Activated CD4-positive, alpha-beta T cell treated with anti-CD3 and anti-CD28 coated beads for 4 hours (primary cell): ENCODE measurements at places on chromosomes 5 and 9.

DNA sequence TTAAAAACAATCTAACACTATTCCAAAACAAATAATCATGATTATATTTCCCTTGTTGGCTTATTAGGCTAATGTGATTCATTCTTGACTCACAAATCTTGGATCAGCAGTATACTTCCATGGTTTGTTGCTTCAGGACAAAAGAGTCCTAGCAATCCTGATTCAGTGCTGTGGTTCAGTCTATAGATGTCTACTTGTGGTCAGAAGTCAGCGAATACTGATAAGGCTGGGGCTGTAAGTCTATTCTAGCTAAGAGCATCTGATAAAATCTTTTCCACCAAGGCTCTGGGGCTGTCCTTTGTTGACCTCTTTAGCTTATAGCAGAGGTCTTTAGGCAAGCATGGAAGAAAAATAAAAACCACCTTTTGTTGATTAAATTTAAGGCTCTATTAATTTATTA lies 4.4 kb upstream of the SMIM3 start:
- DNase-seq, result no peak

- no peak for DNase-seq
Measured at GRCh38 chr5:7609726-7610125, 213.8 kb downstream of the ADCY2 start.

DNA sequence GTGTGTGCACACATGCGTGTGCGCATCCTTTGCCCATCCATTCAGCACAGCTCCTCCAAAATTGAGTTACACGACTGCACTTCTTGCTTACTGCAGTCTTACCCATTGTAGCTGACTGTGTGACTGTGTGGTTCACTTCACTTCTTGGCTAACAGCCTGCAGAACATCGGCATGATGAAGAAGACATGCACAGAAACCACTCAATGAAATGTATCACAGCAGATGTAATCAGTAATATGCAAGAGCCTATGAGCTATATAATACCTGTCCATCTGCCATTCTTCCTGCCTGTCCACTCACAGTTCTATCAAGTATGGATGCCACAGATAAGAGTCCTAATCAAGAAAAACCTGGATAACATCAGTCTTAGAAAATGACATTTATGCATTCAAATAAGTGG lies 83.9 kb downstream of the TRPM3 start:
- DNase-seq, result no peak

DNA sequence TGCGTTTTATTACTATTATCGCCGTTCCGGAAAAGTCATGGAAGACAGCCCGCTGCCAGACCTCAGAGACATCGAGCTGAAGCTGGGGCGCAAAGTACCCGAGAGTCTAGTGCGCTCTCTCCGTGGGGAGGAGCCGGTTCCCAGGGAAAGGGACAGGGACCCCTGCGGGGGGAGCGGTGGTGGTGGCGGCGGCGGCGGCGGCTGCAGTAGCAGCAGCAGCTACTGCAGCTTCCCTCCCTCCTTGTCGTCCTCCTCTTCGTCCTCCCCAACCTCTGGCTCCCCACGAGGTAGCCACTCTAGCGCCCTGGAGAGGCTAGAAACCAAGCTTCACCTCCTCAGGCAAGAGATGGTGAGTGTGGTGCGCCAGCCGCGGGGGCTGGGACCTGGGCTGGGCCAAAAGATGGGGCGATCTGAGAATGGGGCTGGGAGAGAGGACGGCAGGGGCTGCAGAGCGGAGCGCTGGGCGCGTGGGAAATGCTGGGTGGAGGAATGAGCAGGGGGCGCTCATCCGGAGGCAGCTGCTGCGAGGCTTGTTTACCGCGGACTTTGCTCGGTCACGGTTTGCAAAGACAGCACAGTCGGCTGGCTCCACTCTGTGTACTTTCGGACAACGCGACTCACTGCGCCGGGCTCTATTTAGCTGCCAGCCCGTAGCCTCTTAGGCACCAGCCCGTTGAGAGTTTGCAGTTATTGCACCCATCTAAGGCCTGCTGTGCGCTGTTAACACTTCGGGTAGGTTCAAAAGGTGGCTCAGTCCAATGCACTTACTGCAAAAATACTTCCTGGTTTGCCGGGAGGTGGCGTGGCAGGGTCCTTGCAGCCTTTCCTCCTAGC lies 1.1 kb downstream of the LURAP1L start:
- DNase-seq, result no peak

DNA sequence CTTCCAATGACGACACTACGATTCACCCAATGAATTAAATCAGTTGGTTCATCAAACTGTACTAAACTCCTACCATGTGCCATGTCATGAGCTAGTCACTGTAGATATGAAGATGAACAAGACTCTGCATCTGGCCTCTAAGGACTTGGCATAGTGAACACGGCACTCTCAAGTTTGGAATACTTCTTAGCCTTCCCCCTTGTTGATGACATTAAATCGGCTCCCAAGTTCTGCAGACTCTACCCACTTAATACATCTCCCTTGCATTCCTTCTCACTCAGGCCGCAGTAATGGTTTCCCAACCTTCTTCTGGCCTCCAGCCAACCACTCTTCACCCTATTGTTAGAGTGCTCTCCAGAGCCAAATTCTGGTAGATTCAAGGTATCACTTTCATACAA lies 184.7 kb downstream of the MAPKAP1 start:
- DNase-seq, result no peak

GRCh38 chr5:141807329-141807728 lies 70.9 kb downstream of the PCDH1 start:
- no peak for DNase-seq

- DNase-seq, result no peak
Measured at GRCh38 chr9:91004992-91005391, 203.4 kb downstream of the SYK start.

- DNase-seq, result no peak
Measured at GRCh38 chr9:21294364-21294774, 10.7 kb downstream of the IFNA5 start.

- no peak for DNase-seq
Measured at GRCh38 chr5:149268928-149269557, 2.6 kb upstream of the AFAP1L1 start.

GRCh38 chr9:61666849-61667371 lies 477.1 kb downstream of the SPATA31A7 start:
- DNase-seq, result no peak

DNA sequence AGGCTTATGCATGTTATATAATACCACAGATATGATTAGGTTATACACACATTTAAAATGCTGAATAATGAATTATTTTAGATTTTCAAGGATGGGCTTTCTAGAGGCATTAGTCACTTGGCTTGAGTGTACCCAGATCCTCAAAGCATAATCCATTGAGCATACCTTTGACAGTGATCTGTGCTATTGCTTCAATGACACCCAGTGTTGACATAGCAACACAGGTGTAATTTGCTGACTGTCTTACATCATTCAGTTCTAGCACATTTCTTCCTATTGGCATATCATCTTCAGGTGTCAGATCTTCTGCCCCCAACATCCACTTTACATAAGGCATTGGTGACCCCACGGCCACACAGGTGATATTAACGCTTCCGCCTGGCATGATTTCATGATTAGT lies 721.5 kb upstream of the DMAC1 start:
- no peak for DNase-seq

GRCh38 chr9:3161912-3162311 lies 318.0 kb upstream of the PUM3 start:
- DNase-seq, result no peak

DNA sequence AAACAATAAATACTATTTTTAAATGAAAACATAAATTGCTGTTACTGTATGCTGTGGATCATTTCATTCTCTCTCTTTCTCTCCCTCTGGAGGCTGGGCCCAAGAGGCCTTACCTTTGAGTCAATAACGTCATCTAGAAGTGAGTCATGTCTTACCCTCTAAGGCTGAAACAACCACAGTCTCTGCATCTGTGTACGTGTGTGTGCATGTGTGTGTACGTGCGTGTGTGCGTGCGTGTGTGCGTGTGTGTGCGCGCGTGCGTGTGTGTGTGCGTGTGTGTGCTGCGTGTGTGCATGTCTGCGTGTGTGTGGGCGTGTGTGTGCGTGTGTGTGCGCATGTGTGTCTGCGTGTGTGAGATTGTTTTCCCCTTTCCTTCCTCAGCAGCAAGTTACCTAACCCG lies 13.6 kb upstream of the IL17B start:
- no peak for DNase-seq

GRCh38 chr9:90447773-90448172 lies 194.9 kb downstream of the DIRAS2 start:
- no peak for DNase-seq

DNA sequence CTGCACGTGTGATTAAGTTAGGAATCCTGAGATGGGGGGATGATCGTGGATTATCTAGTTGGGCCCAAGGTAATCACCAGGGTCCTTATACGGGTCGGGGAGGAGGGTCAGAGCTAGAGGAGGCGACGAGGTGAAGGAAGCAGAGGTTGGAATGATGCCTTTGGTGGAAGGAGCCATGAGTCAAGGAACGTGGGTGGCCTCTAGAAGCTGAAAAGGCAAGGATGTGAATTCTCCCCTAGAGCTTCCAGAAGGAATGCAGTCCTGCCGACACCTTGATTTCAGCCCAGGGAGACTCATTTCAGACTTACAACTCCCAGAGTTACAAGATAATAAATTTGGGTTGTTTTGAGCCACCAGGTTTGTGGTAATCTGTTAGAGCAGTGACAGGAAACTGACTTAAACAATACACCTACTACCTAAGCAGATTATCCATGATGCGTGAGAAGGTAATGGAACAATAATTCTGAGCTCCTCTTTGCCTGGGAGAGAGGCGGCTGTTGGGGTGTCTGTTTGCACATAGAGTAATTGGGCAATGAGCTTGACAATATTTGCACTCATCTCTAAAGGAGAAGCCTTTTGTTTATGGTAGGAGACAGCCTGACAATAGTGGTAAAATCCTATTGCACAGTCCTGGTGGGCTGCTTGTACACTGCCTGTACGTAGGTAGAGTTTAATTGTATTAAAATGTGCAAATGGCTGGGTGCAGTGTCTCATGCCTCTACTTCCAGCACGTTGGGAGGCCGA lies 129.3 kb upstream of the IER5L start:
- DNase-seq, result no peak

DNA sequence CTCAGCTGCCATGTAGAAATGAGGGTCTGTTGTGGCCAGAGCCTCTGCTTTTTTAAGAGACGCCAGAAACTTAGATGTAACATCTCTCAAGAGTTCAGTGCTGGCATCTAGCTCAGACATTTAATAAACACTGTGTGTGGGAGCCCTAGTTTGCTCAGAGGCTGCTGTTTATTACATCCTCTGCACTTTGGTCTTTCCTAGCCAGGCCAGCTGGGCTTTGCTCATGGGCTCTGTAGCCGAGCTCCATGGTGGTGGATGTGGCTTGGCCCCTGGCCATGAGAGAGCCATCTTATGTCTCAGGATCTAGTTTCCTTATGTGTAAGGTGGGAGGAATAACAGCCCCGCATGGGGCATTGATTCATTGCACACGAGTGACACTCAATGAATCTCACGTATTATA lies 30.0 kb downstream of the ARHGEF37 start:
- no peak for DNase-seq

DNA sequence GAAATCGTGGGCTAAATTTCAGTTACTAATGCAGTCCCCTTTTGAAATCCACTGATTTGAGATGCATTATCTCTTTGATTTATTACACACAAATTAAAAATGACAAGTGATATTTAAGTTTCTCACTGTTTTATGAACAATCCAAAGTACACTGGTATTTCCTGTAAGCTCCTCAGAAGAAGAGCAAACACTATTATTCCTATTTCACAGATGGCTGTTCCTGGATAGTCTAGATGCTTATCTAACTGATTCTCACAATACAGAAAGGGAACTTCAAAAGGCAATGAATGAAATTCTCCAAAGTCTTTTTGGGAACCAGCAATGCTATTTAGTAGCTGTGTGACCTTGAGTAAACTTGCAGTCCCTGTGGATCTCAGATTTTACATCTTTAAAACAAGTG lies 404.7 kb upstream of the DAB2 start:
- no peak for DNase-seq

DNA sequence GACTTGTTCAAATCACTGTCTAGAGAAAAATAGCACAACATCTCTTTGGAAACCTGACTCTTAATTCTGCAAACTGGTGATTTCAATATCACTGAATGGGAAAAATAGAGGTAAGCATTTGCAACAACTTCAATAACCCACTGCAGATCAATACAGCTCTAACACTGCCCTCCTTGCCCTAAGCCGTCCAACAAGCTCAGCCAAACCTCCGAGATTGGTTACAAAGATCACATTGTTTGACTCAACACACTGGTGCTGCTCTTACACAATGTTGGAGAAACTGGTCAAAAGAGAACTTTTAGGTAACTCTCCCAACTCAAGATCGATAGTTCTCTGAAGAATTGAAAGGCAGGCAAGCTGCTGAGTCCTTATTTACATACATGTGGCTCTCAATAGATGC lies 150.4 kb downstream of the SPOCK1 start:
- no peak for DNase-seq

DNA sequence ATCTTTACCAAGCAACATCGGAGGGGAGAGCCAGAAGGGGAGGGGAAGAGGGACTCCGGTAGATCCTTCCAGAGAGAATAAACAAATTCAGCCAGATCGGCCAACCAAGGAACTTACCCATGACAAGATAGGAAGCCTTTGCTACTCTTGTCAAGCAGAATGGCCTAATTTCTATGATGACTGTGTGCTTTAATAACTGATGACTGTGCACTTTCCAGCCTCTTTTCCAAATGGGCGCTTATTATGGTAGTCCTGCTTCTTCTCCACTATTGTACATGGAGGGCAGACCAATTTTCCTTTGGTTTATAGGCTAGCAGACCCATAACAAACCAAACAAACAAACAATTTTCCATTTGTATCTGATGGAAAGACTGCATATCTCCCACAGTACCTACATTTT lies 163.8 kb upstream of the RFX3 start:
- no peak for DNase-seq

GRCh38 chr9:106400950-106401349 lies 462.0 kb upstream of the ZNF462 start:
- no peak for DNase-seq

- DNase-seq, result peak; percentile 69
Measured at GRCh38 chr5:43039471-43040286, 440 bp downstream of the ANXA2R start.

DNA sequence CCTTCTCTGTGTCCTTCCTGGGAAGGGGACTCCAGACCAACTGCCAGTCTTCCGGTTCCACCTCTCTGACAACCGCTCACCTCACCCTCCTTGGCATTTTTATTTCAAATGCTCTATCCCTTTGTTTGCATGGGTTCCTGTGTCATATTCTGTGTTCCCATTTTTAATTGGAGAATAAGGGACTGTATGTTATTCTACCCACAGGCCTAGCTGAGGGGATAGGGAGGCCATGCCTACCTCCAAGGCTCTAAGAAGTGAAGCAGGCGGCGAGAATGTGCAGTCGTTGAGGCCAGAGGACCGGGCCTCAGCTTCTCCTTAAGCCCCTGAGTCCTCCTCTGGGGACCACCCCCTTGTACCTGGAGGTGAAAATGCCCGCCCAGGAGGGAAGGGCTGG lies 936 bp upstream of the WDR5 start:
- DNase-seq, result no peak

DNA sequence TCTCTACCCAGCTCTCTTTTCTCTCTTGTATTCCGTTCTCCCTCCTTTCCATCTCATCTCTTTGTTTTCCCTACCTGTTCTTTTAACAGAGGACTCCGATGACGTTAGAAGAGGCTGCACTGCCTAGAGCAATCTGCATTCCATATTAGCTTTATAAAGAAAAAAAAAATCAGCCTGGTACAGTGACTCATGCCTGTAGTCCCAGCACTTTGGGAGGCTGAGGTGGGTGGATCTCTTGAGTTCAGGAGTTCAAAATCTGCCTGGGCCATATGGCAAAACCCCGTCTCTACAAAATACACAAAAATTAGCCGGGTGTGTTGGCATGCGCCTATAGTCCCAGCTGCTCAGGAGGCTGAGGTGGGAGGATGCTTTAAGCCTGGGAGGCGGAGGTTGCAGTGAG lies 49.0 kb downstream of the DAPK1 start:
- no peak for DNase-seq
